NCI-H2171 treated with DMSO at 0.1 percent for 48 hours (cell line): ENCODE measurements at places on chromosomes 1 and 21.

GRCh38 chr1:229661022-229661877 is 35.2 kb downstream of the URB2 start:
- peak; percentile 59 for DNase-seq

DNA sequence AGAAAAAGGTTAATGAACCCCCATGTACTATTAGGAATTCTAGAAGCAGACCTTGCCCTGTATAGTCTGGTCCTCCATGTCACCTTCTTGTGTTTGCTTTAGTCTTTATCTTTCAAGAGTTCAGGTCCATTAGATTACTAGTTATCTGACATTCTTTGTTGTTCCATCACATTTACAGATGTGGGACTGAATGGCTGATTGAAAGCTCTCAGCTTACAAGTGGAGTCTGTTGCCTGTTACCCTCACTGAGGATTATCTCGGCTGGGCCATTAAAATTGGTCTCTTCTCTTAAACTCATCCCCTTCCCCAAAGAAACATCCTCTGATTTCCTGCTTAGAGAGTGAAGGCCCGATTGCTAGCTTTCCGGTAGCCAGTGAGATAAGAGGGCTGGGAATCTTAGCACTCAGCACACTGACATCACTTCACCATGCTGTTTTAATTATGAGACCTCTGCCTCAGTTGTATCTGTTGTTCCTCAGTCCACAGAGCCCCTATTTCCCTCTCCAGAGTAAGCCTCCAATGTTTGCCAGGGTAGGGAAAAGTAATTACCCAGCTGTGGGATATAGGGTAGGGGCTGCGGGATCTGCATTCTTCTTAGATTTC is 76.8 kb downstream of the LPGAT1 start:
- DNase-seq = no peak

GRCh38 chr21:34889320-34889675 is 159.8 kb downstream of the RUNX1 start:
- DNase-seq = peak; percentile 12

- DNase-seq = no peak
These were observed 12.1 kb downstream of the EPHA2 start for GRCh38 chr1:16143566-16144324.

- DNase-seq = peak; percentile 83
These were observed 56.3 kb upstream of the SYT6 start for GRCh38 chr1:114209971-114210370.

GRCh38 chr21:35652872-35653271 is 407.5 kb downstream of the SETD4 start:
- no peak for DNase-seq

DNA sequence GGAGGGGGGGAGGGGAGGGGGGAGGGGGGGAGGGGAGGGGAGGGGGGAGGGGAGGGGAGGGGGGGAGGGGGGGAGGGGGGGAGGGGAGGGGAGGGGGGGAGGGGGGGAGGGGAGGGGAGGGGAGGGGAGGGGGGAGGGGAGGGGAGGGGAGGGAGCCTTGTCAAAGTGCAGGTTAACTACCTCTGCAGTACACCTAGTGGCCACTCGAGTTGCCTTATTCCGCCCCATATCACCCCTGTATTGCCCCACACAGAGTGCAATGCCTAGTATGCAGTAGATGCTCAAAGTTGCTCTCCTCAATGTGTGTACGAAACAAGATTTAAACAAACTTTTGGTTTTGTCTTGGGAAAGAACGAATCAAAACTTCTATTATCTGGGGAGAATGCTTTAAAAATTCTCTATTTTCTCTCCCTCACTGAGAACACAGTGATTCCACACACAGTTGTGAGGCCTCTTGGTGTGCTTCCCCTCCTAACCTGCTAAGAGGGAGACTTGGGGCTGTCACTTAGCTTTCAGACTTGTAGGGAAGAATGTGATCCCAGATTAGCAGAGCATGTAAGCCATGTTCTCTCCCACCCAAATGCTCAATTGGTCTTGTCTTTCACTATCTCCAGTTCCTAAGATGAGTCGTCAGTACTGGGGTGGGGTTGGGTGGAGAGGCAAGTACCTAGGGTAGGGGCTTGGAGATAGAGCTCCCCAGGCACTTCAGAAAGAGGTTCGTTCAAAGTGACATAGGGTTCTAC is 79.7 kb upstream of the MAP10 start:
- DNase-seq = peak; percentile 16

GRCh38 chr1:205535096-205535495 is 30.6 kb downstream of the CDK18 start:
- DNase-seq = no peak

DNA sequence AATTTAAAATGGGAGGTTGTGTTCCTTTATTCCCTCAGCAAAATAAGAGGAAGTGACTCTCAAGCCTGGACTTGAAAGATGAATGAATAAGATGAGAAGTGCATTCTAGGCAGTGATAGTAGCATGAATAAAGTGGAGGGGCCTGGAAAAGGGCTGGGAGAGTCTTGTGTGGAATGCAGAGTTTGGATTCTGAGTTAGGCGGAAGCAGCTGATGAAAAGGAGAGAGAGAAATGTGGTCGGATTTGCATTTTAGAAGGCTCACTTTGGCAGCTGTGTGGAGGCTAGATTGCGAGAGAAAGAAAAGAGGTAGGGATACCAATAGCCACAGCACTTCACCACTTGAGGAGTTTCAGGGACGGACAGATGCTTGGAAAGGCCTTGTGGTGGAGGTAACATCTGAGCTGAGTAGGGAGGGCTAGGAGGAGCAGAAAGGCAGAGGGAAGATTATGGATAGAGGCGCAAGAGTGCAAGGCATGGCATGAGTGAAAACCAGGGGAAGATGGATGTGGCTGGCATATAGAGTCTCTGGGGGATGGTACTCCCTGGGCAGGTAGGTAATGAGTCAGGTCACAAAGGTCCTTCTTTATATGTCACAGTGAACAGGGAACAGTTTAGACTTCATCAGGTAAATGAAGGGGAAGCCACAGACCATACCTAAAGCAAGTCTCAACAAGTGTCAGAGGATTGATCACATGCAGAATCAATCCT is 59.6 kb downstream of the ST3GAL3 start:
- no peak for DNase-seq

GRCh38 chr1:111672331-111672730 is 52.7 kb downstream of the RAP1A start:
- DNase-seq = no peak
